ENCODE measurements at places on chromosomes 5 and 9.
A peak's percentile ranks its signal among the peaks of the same experiment; 100 is the strongest.

DNA sequence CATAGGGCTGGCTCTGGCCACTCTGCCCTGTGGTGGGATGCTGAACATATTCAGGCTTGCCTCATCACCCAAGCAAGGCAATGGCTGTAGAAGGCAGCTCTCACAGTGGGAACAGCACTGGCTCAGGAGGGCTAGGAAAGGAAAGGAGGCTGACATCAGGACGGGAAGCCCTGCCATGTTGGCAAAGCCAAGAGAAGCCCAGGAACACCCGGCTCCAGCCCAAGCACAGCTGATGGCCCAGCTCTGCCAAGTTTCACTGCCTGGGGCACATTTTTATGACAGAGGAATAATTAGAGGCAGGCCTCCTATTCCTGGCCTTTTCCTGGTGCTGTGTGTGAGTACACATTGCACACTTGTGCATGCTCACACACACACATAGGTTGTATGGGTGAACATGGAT lies 163.6 kb upstream of the SMIM23 start:
- no peak for DNase-seq

DNA sequence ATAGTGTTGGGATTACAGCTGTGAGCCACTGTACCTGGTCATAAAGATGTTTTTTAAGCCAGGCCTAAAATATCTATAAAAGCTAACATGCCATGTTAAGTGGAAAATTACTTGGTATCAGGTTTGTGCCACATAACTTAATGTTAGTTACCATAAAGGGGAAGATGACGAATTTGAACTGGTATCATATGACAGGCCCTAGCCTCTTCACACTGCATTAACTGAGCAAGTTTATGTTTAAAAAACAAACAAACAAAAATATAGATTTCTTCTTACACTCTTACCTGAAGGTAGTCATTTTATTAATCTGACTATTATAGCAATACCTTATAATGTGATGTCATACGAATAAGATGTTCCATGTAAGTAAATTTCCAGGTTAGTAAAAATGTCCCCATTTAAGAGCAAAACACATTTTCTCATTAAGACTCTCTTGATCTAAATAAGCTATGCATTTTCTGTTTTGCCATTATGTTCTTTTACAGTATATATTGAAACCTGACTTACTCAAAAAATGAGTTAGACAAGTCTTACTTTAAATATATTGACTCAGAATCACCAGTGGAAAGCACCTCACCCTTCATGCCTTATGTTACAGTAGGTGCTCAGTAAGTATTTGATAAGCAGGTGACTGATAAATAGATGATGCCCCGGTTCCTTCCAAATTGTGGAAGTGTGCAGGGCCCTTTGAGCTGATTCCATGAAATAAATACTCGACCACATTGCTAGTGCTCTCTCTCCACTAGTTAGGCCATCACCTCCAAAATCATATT lies 125.4 kb downstream of the CDC42SE2 start:
- peak; percentile 35 for DNase-seq

GRCh38 chr9:98468567-98469239 lies 213.3 kb upstream of the TBC1D2 start:
- no peak for DNase-seq

DNA sequence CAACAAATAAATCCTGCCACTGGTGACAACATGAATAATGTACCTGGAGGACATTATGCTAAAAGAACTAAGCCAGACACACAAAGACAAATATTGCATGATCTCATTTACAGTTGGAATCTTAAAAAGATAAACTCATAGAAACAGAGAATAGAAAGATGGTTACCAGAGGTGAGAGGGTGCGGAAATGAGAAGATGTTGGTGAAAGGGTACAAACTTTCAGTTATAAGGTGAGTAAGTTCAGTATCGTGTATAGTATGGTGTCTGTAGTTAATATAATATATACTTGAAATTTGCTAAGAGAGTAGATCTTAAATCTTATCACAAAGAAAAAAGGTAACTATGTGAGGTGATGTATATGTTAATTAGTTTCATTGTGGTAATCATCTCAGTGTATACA lies 63.3 kb downstream of the PRRC1 start:
- no peak for DNase-seq

- no peak for DNase-seq
Observed at GRCh38 chr9:35759795-35760194, 5.7 kb upstream of the MSMP start.

DNA sequence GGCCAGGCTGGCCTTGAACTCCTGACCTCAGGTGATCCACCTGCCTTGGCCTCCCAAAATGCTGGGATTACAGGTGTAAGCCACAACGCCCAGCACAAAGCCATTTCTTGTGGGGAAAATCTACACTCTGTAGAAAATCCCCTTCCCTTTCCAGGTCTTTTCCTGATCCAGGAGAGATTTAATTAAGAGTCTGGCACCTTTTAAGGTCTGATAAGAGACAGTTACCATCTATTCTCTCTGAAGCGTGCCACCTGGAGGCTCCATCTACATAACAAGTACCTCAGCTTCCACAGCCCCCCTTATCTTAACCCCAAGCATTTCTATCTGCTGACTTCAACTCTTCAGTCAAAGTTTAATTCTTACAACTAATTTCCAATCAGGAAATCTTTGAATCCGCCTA lies 71.4 kb upstream of the CDK20 start:
- DNase-seq: no peak

DNA sequence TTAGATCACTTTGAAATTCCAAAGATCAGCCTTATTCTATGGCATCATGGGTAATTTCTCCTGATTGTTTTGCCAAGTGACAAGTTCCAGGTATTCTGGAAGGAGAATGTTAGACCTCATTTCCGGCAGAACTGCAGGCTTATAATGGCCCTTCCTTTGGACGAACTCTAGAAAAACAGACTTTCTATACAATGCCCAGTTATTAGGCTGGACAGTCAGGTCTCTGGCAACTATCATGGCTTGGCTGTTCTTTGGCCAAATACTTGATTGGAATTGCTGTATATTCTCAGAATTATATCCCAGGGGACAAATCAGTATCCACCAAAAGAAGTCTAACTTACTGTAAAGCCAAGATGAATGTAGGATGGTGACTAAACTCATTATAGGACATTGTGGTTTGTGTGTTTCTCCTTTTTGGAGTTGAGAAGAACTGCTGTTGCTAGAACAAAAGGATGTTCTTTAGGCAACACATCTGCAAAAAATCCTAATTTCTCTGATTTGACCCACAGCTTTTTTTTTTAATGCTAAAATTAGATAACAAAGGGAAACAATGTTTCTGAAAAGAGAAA lies 69.0 kb downstream of the ADAMTSL1 start:
- no peak for DNase-seq

GRCh38 chr9:5853617-5854016 lies 20.7 kb upstream of the ERMP1 start:
- no peak for DNase-seq

Measured in T-helper 2 cell treated with Interferon-gamma antibody and Interleukin-4, amounts not matched to agents 5 μg/mL and 100 μg/mL, for 36 hours (primary cell).